ENCODE measurements at places on chromosomes 2 and 18.

DNA sequence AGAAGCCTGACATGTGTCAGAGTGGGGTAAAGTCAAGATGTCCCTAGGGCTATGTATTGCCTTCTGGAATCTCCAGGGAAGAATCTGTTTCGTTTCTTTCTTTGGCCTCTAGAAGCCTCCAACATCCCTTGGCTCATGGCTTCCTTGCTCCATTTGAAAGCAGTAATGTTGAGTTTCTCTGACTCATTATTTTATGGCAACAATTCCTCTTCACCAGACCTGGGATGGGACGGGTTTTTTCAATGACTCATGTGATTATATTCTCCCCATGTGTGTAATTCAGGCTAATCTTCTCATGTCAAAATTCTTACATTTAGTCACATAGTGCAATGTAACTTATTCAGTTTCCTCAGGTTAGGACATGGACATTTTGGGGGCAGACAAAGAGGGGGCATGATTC lies 1038.6 kb downstream of the CBLN2 start:
- no peak for DNase-seq

GRCh38 chr18:55787536-55788073 lies 199.6 kb upstream of the TCF4 start:
- no peak for DNase-seq

DNA sequence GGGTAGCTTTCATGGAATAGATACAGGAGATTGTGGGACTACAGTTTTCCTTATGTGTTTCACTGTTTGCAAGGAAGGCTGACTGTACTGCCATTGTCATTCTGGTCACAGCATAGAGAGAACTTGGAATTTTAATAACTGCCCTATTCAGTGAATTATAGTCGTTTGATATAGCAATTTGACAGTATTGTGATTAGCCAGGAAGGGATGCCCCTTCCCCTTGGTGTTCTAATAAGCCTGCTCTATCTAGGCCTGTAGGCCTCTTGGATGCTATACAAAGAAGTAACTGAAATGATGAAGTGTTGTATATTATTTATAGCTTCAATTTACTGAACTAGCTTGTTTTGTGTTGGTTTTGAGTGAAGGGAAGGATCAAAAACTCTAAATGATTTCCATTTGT lies 528.6 kb upstream of the CDH2 start:
- no peak for DNase-seq

DNA sequence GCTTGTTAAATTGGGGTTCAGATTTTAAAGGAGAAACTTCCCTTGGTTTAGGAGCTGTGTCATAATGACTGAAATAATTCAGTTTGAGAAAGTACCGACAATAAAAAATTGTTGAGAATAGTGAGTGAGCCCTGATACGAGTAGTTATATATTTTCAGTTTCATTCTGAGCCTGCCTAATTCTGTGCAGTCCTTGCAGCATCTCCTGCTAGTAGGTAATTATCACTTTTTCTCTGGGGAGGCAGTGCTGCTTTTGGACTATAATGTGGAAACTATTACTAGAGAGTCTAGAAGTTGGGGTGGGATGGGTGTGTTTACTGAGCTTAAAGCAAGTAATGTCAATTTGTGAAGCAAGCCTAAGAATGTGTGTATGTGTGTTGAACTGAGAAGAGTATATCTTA lies 21.7 kb downstream of the ZNF638 start:
- no peak for DNase-seq

- no peak for DNase-seq
Observed at GRCh38 chr2:200147371-200147770, 159.1 kb upstream of the SPATS2L start.

All from GDM1 (cell line).